Activated CD4-positive, alpha-beta T cell treated with anti-CD3 and anti-CD28 coated beads, Interleukin-2, amount 50 U/mL, for 4 hours (primary cell): ENCODE measurements at places on chromosomes 3 and 15.

GRCh38 chr15:55856506-55857164 is 113.7 kb upstream of the PRTG start:
- DNase-seq = no peak

- DNase-seq = no peak
Measured at GRCh38 chr3:169259661-169260060, 403.9 kb downstream of the MECOM start.

GRCh38 chr3:100577382-100578008 is 31.9 kb upstream of the ADGRG7 start:
- DNase-seq = no peak

GRCh38 chr15:66779331-66780009 is 77.4 kb downstream of the SMAD6 start:
- DNase-seq = no peak

GRCh38 chr3:10423171-10423882 is 82.1 kb downstream of the ATP2B2 start:
- no peak for DNase-seq

GRCh38 chr15:62145015-62145735 is 19.9 kb downstream of the C2CD4B start:
- DNase-seq = no peak

- DNase-seq = no peak
Measured at GRCh38 chr15:35089551-35089950, 4.5 kb upstream of the NANOGP8 start.

DNA sequence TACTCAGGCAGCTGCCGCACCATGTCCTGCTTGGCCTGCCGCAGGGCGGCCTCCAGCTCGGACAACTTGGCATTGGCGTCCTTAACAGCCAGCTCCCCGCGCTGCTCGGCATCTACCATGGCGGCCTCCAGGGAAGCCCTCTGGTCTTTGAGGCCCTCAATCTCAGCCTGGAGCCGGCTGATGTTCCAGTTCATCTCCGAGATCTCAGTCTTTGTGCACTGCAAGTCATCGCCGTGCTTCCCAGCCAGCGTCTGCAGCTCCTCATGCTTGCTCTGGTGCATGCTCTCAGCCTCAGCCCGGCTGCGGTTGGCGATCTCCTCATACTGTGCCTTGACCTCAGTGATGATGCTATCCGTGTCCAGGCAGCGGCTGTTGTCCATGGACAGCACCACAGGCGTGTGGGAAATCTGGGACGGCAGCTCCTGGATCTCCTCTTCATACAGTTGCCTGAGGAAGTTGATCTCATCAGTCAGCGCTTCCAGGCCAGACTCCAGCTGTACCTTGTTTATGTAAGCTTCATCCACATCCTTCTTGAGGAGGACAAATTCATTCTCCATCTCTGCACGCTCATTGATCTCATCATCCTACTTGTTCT is 15.5 kb upstream of the PSTPIP1 start:
- DNase-seq = no peak

DNA sequence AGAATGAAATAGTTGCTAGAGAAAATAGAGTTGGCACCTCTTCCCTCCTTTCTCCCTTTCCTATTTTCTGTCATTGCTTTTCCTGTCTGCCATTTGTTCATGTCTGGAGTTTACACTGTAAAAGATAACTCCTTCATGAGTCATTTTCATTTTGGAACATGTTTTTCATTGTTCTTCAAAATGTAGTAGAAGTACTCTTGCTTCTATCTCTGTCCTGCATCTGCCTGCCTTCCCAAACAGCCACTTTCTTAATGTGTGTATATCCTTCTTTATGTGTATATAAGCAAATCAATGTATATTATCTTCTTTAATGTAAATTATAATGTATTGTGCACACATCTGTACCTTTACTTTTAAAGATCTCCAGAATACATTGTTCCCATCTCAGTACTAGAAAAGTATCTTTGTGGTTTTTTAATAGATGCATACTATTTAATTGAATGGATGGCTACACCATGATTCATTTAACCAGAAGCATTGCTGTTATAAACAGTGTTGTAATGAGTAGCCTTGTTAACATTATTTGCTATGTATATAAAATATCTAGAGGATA is 41.1 kb downstream of the TSC22D2 start:
- no peak for DNase-seq

- DNase-seq = no peak
Measured at GRCh38 chr3:109569135-109569846, 231.9 kb upstream of the DPPA4 start.

GRCh38 chr3:36305929-36306520 is 74.3 kb upstream of the STAC start:
- no peak for DNase-seq

DNA sequence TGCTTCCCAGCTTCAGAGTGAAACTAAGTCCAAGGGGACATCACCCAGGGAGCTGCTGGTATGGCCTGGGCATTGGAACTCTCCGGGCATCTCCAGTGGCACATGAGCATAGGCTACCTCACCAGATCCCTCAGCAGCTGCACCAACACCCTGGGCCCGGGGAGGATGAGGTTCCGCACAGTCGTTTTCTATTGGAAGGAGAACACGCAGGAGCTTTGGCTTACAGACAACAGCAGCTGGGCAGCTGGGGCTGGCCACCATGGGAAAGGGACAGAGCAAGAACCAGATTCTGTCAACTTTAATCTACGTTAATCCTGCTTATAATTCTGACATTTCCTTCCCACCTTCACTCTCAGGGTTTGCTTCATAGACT is 65.5 kb downstream of the MYO1E start:
- DNase-seq = no peak

GRCh38 chr3:104879919-104880318 is 486.8 kb upstream of the ALCAM start:
- DNase-seq = no peak

GRCh38 chr3:36501616-36502015 is 121.3 kb downstream of the STAC start:
- DNase-seq = no peak

GRCh38 chr3:169666376-169667165 is 3.1 kb upstream of the MECOM start:
- no peak for DNase-seq

DNA sequence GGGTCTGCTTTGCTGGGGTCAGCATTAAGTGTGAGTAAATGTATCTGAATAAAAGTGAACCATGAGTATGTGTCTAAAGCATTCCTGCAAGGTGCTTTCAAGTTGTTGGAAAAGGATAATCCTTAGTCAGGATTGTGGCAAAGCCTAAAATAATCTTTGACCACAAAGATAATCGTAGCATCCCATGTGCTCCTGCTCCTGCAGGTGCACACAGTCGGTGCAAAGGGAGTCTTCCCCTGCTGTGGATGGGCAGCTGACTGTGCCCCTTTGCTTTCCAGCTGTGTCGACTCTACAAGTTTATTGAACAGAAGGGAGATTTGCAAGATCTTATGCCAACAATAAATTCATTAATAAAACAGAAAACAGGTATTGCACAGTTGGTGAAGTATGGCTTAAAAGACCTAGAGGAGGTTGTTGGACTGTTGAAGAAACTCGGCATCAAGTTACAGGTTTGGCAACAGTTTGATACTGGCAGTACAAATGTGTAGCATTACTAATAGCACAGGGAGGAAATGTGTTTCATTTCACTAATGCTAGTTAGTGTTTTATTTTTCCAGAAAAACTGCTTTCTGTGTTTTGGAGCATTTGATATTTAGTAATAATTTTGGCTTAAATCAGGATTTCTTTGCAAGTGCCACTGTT is 22.6 kb downstream of the SRP14 start:
- DNase-seq = no peak

DNA sequence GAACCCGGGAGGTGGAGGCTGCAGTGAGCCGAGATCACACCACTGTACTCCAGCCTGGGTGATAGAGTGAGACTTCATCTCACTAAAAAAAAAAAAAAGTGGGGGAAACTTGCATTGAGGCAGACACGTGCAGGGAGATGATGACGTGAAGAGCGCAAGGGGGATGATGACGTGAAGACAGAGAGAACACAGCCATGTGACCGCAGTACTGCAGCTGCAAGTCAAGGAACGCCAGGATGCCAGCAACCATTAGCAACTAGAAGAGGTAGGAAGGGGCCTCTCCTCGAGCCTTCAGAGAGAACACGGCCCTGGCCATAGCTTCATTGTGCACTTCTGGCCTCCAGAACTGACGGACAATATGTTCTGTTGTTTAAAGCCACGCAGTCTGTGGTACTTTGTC is 28.3 kb downstream of the RFT1 start:
- no peak for DNase-seq

GRCh38 chr3:151016478-151016795 is 43.9 kb upstream of the CLRN1 start:
- no peak for DNase-seq
